ENCODE measurements at places on chromosomes 16 and 17.

DNA sequence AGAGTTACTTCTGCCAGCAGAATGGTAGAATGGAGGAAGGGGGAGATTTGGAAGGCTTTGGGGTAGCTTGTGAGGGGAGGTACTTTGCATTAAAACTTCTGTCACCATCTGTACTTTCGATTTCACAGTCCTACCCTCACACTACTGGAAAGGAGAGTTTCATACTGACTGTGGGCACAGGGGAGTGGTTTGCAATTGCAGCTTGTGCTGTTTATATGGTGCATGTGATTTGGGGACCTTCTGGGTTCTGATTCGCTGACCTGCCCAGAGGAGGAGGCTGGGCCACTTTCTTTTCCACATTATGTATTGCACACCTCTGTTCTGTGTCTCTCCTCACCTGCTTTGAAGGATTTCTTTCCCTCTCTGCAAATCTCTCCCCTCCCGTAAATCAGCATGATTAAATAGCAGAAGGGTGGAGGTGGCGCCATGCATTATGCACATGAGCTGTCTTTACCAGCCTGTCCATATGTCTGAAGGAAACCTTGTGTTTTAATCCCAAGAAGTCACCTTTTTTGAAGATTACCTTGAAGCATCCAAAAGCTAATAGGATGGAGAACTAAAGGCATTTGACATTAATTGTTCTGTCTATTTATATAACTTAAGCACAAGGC is 90.9 kb downstream of the RBFOX1 start:
- no peak for DNase-seq

DNA sequence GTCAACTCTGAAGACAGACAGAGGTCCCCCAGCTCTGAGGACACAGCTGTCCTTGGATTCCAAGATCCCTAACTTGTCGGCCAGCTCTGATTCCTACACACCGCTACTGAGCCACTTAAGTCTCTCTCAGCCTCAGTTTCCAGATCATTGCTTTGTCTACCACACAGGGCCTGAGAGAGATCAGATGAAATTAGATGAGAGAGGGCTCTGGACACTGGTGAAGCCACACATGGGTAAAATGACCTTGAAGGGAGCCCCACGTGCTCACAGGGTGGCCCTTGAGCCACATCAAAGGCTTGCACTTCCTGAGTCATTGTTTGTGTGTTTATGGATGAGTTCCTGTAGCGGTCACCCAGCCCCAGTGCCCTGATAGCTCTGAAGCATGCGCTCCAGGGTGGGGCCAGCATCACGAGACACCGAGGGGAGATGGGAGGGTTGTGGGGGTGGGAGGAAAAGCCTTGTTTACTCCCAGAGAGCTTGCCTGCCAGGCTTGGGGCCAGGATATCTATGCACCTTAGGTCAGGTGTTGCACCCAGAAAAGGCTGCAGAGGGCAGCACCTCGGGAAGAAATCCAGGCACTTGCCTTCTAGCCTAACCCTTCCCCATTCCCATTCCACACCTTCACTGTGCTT is 32.7 kb upstream of the SLC6A2 start:
- no peak for DNase-seq

DNA sequence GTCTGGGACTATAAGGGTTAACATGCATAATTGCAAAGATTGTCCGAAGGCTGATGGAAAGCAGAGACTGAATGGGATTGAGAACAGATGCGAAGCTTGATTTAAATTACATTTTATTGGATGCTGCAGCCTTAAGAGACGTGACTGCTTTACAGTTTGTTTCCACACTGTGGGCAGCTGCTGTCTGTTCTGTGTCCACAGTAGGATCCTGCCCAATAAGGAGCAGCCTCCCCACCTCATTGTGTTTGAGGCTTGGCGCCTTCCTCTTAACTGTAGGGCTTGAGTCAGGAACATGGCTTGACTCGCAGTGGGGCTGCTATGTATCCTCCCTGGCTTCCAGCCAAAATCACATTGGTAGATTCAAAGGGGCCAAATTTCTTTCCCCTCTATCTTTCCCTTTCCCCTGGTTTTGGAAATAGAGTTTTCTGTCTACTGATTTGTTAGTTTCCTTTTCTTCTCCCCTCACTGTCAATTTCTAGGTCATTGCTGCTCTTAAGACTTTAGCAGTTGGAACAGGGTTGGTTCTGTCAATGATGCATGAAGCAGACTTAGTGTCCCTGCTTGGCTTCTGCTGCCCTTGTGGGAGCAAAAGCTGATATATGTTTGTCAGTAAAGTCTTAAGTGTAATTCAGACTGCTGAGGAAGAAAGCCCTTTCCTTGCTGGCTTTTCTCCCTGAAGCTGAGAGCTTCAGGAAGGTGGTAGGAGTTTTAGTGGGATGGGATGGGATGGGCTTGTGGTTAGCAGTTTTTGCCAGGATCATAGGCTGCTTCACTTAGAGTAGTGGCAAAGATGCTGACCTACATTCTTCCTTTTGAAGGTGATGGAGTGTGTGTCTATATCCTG is 5.0 kb upstream of the RARA start:
- peak; percentile 24 for DNase-seq

- no peak for DNase-seq
Measured at GRCh38 chr17:28598389-28598788, 436 bp downstream of the SPAG5 start.

DNA sequence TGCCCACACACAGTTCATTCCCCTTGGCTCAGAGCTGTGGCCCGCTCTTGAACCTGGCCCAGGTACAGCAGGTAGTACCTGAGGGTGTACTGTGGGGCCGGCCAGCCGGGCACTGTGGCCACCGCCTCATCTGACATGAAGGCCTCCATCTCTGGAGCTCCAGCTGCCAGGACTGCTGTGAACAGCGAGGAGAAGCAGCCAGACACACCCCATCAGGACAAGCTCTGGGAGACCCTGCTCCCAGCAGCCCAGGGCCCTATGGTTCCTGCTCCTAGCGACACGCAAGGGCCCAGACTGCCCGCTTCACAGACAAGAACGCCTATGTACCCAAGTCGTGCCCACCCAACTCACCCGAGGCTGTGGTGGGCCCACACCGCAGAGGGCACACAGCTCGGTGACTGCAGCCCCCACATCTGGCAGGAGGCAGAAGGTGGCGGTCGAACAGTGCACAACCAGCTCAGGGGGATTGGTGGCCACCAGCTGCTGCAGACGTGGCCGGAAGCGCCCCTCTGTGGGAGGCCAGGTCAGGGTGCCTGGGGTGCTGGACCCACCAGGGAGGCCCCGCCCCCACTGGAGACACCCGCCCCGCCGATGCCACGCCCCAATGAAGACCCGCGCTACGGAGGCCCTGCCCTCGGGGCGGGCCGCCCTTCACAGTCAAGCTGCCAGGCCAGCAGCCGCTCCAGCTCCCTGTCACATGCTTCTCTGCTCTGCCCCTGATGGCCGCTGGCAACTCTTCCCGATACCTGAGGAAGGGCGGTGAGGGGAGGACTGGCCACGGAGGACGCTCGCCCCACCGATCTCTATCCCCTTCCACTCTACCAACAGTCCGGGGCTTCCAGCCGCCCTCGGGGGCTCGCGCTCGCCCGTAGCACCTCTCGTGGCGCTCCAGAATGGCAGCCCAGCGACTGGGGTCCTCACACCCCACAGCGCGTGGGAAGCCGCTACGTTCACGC is 1.1 kb upstream of the STUB1 start:
- peak; percentile 74 for DNase-seq

- no peak for DNase-seq
Measured at GRCh38 chr17:80732268-80732667, 187.6 kb downstream of the RPTOR start.

- no peak for DNase-seq
Measured at GRCh38 chr17:46944931-46945330, 22.0 kb downstream of the GOSR2 start.

- no peak for DNase-seq
Measured at GRCh38 chr16:75304521-75305363, 53.3 kb upstream of the BCAR1 start.

GRCh38 chr16:4338125-4338582 is 13.0 kb downstream of the PAM16 start:
- DNase-seq = no peak

DNA sequence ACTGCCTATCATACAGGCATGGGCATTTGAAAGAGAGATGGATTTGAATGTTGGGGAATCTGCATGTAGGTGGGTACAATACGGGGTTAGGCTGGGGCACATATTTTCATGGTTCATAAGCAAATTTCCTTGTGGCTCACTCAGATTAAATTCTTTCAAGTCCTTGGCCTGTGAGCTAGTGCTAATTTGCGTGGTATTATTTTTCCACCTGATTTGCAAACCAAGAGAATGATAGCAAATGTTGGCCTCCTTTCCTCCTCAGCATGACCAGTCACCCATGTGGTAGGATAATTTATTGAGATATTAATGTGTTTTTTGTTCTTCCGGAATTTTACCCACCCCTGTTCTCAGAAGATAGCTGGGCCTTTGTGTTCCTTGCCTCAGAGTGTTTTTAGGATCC is 22.9 kb downstream of the FAM20A start:
- DNase-seq = no peak
